Activated CD8-positive, alpha-beta T cell treated with anti-CD3 and anti-CD28 coated beads for 36 hours (primary cell): ENCODE measurements at places on chromosomes 3 and 15.

DNA sequence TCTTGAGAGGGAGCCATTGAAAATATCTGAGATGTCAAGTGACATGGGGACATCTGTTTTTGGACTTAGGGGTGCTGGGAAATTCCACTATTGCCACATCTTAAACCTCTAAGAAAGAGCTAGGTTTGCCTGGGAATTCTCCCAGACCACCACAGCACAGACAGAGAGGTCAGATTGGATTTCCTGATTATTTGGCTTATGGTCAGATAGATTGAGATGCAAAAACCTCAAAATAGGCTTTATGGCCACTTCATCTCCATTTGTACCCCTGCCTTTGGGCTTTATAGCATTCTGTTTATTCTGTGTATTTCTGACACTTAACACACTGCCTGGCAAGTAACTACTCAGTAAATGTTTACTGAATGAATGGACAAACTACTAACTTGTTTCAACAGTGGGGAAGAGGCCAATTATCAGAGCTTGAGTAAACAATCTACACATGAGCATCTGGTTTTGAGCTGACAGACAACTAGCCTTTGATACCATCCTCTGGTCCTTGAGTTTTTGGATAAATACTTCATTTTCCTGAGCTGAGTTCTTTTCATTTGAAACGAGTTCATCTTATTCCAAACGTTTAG is 81.8 kb downstream of the TP63 start:
- H3K4me1 ChIP-seq, result peaks cover 5% of the 10 kb centered on the region
- no peaks in the 10 kb centered on the region for H3K36me3 ChIP-seq
- no peaks in the 10 kb centered on the region for H3K27me3 ChIP-seq
- no peak overlapping the region for H3K4me3 ChIP-seq
- DNase-seq, result no peak
- no peak overlapping the region for H3K27ac ChIP-seq

DNA sequence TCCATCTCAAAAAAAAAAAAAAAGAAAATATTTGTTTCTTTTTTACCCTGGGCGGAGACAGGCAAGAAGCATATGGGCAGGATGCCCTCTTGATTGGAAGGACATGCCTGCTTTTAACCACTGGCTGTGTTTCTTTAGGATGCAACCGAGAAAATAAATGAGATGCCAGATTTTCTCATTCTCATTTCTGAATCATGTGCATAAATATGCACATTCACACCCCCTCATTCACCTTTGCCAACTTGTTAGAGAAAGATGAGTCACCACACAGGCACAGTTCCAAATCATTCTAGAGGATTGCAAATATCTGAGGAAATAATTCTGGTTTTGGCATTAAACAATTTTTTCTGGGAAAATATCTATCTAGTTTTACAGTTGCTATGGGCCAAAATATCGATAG is 3.3 kb downstream of the LIPH start:
- DNase-seq, result no peak
- no peaks in the 10 kb centered on the region for H3K27me3 ChIP-seq
- H3K4me3 ChIP-seq, result no peak overlapping the region
- peaks cover 12% of the 10 kb centered on the region for H3K4me1 ChIP-seq
- H3K36me3 ChIP-seq, result no peaks in the 10 kb centered on the region

DNA sequence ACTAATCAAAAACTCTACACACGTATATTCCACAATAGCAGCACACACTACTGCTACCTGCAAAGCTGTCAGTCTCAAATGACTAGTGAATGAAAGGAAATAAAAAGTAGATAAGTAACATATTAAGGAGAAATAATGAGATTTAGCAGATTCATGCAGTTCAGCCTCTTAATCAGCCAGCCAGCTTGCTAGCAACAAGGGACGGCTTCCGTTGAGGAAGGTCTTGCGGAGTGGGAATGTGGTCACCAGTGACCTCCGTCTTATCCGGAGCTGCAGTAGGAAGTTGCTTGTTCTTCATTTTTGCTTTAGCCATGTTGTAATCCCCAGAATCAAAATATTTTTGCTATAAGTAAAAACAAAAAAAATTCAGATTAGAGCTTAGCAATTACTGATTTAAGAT is 17.1 kb downstream of the ARPP19 start:
- H3K4me3 ChIP-seq, result no peak overlapping the region
- no peaks in the 10 kb centered on the region for H3K27me3 ChIP-seq
- H3K27ac ChIP-seq, result no peak overlapping the region
- DNase-seq, result no peak

DNA sequence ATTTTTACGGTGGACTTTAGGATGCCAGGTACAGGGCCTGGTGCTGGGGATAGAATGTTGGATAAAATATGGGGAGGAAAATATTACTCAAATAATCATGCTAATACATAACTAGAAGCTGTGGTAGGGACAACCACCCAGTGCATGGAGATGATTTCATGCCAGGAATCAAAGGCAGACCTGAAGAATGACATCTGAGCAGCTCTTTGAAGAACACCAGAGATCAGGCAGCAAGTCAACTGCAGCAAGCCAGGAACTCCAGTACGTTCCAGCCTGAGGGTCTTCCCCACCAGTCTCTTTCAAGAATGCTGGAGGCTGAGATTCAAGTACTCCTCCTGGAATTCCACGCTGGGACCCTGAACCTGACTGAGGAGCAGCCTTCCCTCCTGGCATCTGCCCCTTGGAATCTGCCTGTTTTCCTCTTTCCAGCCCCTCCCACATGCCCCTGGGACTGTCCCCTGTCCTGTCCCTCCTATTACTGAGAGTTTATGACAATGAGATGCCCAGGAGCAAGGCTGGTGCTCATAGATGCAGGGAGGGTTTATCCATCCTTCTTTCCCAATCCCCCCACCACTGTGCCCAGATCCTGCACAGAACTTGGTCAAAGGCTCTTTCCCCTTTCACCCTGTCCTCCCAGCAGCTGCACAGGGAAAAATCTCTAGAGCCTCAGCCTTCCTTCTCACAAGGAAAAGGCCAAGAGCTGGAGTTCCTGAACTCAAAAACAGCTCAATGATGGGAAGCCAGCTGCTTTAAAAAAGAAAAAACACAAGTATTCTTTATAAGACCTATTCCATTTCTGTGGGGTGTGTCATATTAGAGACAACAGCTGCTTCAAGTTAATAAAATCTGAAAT is 68.0 kb downstream of the PDZRN3 start:
- H3K36me3 ChIP-seq, result no peaks in the 10 kb centered on the region
- no peak overlapping the region for H3K27ac ChIP-seq
- DNase-seq, result no peak
- H3K4me3 ChIP-seq, result no peak overlapping the region
- no peaks in the 10 kb centered on the region for H3K27me3 ChIP-seq

GRCh38 chr15:43056696-43057095 is 49.1 kb downstream of the UBR1 start:
- H3K36me3 ChIP-seq, result peaks cover 30% of the 10 kb centered on the region
- no peak for DNase-seq
- H3K4me3 ChIP-seq, result no peak overlapping the region
- H3K27me3 ChIP-seq, result no peaks in the 10 kb centered on the region

- no peak overlapping the region for H3K4me3 ChIP-seq
- no peak for DNase-seq
Observed at GRCh38 chr3:31312400-31312799, 220.3 kb upstream of the STT3B start.

DNA sequence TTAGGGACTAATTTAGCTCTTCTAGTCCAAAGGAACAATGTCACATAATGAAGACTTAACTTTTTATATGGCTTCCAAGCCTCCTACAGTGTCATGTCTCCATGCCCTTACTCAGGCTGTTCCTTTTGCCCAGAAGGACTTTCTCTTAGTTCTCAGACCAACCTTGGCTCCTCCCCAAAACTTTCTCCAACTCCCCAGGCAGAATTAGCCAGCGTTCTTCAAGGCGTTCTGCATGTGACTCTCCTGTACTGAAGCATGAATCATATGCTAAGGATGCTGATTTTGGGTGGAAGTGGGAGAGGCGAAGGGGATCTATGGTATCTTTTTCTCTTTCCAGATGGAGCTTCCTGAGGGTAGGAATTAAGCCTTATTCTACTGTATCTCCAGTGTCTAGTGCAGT is 335.1 kb upstream of the ICE2 start:
- no peaks in the 10 kb centered on the region for H3K27me3 ChIP-seq
- no peak overlapping the region for H3K27ac ChIP-seq
- no peak for DNase-seq
- H3K4me3 ChIP-seq, result no peak overlapping the region

GRCh38 chr3:2714834-2715233 is 395.3 kb downstream of the IL5RA start:
- no peak overlapping the region for H3K4me3 ChIP-seq
- no peaks in the 10 kb centered on the region for H3K27me3 ChIP-seq
- H3K36me3 ChIP-seq, result no peaks in the 10 kb centered on the region
- H3K4me1 ChIP-seq, result no peaks in the 10 kb centered on the region

- no peaks in the 10 kb centered on the region for H3K4me1 ChIP-seq
- H3K27ac ChIP-seq, result no peak overlapping the region
- no peaks in the 10 kb centered on the region for H3K27me3 ChIP-seq
- H3K36me3 ChIP-seq, result no peaks in the 10 kb centered on the region
- H3K4me3 ChIP-seq, result no peak overlapping the region
- DNase-seq, result no peak
Observed at GRCh38 chr3:144317961-144318360, 346.3 kb downstream of the DIPK2A start.

- H3K4me3 ChIP-seq, result peak overlapping the region; percentile 95
- no peak for DNase-seq
- peaks cover 18% of the 10 kb centered on the region for H3K4me1 ChIP-seq
- peaks cover 1% of the 10 kb centered on the region for H3K27me3 ChIP-seq
- peak overlapping the region; percentile 90 for H3K27ac ChIP-seq
Observed at GRCh38 chr15:34223904-34224596, 766 bp upstream of the EMC4 start.

DNA sequence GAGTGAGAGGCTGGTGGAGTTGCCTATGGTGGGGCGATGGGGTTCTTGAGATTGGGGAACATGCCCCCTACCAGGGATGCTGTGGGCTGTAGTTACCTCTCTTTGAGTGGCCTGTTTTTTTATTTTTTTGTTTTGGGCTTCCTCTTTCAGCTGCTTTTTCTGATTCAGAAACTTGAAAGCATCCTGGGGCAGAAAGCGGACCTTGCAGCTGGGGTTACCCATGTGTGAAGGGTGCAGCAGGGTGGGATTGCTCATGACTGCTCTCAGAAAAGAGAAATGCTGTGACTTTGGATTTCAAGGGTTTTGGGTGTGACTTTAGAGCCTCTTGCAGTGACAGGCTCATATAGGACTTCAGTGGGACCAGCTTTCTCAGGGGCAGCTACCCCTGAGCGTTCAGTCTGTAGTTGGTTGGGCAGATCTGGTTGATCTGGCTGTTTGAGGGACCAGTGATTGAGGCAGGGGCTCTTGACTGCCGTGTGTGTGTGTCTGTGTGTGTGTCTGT is 1.8 kb downstream of the LIMD1 start:
- H3K27ac ChIP-seq, result peak overlapping the region; percentile 59
- H3K4me3 ChIP-seq, result peak overlapping the region; percentile 78
- H3K36me3 ChIP-seq, result peaks cover 38% of the 10 kb centered on the region
- no peaks in the 10 kb centered on the region for H3K27me3 ChIP-seq
- peaks cover 61% of the 10 kb centered on the region for H3K4me1 ChIP-seq

DNA sequence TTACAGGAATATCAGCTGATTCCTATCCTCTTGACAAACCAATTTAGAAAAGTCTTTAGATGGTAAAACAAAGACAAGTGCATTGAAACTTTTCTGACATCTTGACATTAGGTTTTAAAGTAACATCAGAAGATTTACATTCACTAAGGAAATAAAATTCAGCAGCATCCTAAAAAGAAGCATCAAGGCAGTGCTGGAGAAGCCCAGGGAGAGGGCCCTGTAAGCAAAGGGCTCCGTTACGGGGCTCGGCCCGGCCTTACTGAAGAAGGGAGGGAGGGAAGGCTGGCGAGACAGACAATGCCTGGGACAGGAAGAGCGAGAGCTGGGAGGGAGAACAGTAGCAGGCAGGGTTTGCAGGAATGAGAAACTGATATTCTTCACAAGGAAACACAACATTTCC is 39.3 kb downstream of the RUBCN start:
- H3K4me1 ChIP-seq, result no peaks in the 10 kb centered on the region
- no peak for DNase-seq
- no peak overlapping the region for H3K27ac ChIP-seq
- peaks cover 53% of the 10 kb centered on the region for H3K36me3 ChIP-seq

DNA sequence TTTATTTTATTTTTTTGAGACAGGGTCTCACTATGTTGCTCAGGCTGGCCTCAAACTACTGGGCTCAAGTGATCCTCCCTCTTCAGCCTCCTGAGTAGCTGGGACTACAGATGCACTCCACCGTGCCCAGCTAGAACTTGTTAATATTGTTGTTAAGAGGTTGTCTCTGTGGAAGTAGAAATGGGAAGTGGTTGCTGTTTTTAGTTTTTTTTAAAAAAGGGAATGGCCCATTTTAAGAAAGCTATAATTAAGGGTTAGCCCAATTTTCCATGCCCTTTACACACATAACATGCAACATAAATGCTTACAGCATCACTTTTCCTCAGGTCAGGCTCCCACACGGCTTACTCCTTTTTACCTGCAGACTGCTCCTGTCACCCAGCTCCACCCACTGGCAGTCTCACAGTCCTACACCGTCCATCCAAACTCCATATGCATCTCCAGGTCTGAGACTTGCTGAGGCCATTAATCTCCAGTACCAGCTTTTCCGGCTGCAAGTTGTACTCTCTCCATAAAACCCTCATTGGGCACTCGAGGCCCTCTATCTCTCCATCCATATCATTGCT is 19.8 kb downstream of the MORC1 start:
- H3K27me3 ChIP-seq, result peaks cover 3% of the 10 kb centered on the region
- H3K4me3 ChIP-seq, result no peak overlapping the region
- H3K4me1 ChIP-seq, result no peaks in the 10 kb centered on the region
- H3K27ac ChIP-seq, result no peak overlapping the region
- no peaks in the 10 kb centered on the region for H3K36me3 ChIP-seq
- peak; percentile 6 for DNase-seq

GRCh38 chr3:19455546-19455945 is 307.2 kb downstream of the KCNH8 start:
- no peaks in the 10 kb centered on the region for H3K4me1 ChIP-seq
- H3K4me3 ChIP-seq, result no peak overlapping the region
- no peak for DNase-seq

GRCh38 chr3:107958146-107958545 is 132.7 kb downstream of the CD47 start:
- no peak for DNase-seq
- H3K27ac ChIP-seq, result no peak overlapping the region
- no peak overlapping the region for H3K4me3 ChIP-seq
- no peaks in the 10 kb centered on the region for H3K27me3 ChIP-seq
- H3K36me3 ChIP-seq, result no peaks in the 10 kb centered on the region
- H3K4me1 ChIP-seq, result peaks cover 28% of the 10 kb centered on the region

- peaks cover 51% of the 10 kb centered on the region for H3K36me3 ChIP-seq
- peak overlapping the region; percentile 27 for H3K27ac ChIP-seq
- no peak overlapping the region for H3K4me3 ChIP-seq
- H3K4me1 ChIP-seq, result peaks cover 9% of the 10 kb centered on the region
- no peaks in the 10 kb centered on the region for H3K27me3 ChIP-seq
Observed at GRCh38 chr3:122689587-122689986, 8.9 kb downstream of the PARP14 start.

DNA sequence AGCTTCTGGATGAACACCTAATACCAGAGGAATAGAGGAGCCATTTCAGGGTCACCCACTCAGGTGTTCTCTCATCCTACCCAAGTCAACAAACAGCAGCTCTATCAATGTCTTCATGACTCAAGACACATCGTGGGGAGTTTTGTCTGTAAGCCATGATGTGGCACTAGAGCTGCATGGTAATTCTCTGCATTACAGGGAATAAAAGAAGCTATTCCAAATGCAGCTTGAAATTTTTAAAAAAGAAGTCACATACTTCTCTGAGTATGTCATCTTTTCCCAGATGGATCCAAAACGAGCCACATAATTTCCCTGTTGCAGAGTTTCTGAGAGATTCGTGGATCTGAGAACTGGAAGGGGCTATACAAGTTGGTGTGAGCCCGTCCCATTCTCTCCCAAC is 6.1 kb upstream of the THSD4 start:
- no peak overlapping the region for H3K4me3 ChIP-seq
- no peak overlapping the region for H3K27ac ChIP-seq
- peaks cover 3% of the 10 kb centered on the region for H3K4me1 ChIP-seq
- no peaks in the 10 kb centered on the region for H3K36me3 ChIP-seq
